Left ventricle myocardium superior (tissue), 1 donor: ENCODE measurements at places on chromosomes 2 and 18. TPM values are rescaled to one million over a fixed set of nuclear protein-coding genes. Genes with fewer than 3 reads are reported as not detected.
A peak's percentile ranks its signal among the peaks of the same experiment; 100 is the strongest.

GRCh38 chr2:12057436-12058166 is 311.2 kb downstream of the LPIN1 start:
- peak; percentile 35 for DNase-seq

- no peak for DNase-seq
These were observed 606.3 kb downstream of the METTL4 start for GRCh38 chr18:1965016-1965415.

- DNase-seq, result no peak
These were observed 354.9 kb downstream of the OSR1 start for GRCh38 chr2:19003554-19003953.

DNA sequence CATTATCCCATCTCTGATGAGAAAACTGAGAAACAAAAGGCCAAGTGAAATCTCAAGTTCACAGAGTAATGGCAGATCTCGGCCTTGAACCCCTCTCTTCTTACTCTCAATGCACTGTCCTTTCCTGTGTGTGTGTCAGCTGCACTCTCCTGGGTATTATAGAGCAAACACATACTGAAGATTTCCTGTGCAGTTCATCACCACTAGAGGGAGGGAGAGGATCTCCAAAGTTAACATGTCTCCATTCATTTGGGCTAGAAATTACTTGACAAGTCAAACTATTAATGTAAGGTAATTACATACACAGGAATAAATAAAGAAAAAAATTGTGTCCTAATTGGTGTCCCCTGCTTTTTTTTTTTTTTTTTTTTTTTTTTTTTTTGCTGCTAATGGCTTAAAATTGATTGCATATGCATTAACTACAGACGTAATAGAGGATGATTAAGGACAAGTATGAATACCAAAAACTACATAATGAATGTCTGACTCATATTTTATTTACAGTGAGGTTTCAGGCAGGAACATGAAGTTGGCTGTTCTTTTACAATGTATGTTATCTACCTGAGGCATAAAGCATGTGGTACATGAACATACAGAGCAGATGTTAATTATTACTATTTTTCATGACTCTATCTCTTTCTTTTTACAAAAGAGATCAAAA is 269.2 kb downstream of the NYAP2 start:
- no peak for DNase-seq

DNA sequence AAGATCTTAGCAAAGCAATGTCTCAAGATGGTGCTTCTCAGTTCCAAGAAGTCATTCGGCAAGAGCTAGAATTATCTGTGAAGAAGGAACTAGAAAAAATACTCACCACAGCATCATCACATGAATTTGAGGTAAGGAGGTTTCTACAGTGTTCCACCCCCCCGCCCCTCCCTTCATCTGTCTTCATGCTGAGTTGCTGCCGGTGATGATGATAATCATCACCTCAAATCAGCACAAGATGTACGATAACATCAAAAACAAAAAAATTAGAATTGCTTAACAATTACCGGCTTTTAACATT is 14.6 kb downstream of the UGP2 start:
- DNase-seq, result no peak

Gene IL1R2
- 1.4 TPM for total RNA-seq

DNA sequence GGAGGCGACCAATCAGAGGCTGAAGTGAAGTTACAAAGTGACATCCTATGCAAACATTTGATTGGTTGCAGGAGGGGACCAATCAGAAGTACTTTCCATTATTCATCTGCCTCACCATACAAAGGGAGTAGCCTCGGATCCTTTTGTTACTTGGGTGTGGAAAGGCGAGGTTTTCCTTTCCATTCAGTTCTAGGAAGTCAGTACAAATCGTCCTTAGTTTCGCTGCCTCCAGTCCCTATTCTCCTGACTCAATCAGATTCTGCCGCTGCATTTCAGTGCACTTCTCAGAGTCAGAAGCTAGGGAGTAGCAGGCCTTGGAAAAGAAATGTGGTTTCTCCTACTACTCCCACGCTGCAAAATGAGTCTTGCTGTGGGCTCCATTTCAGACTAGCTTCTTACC is 149.4 kb downstream of the DTNA start:
- DNase-seq, result no peak

DNA sequence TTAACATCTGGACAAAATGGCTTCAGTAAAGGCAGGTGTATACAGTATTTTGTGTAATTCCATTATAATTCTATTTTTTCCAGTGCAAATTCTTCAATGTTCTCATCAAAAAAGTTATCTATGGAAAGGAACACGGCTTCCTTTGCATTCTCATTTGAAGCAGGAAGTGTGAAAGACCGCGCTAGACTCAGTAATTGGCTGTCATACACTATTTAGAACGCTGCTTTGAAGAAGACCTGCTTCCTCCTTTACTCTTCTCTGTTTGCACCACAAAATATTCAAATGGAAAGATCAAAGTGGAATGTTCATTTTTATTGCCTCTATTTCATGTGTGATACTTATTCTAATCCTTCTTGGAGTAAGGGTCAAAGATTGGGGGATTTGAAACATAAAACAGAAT is 883.7 kb downstream of the TSN start:
- no peak for DNase-seq

- no peak for DNase-seq
These were observed 133.0 kb downstream of the SLC8A1 start for GRCh38 chr2:40318921-40319320.

Gene CASP10
- 6.4 TPM for total RNA-seq

- no peak for DNase-seq
These were observed 39.5 kb upstream of the FOXI3 start for GRCh38 chr2:88492002-88492401.

Gene UGT1A10
- total RNA-seq, result not detected

Gene STEAP3
- total RNA-seq, result 11.8 TPM

DNA sequence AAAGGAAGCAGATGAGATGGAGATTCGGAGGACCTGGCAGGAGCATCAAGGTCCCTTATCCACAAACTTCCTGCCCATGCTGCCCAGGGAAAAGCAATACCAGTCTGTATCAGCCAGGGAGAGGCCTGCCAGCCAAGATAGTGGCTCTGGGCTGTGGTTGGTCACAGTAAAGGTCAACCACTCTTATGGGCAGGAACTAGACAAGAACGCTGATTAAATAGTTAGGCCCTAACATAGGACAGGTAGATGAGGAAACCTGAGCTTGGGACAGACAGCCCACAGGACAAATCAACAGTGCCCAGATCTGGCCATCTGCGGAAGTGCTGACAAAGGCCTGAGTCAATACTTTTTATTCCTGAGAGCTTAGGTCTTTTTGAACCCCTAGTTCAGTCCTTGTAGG is 10.7 kb downstream of the PSTPIP2 start:
- DNase-seq, result no peak

DNA sequence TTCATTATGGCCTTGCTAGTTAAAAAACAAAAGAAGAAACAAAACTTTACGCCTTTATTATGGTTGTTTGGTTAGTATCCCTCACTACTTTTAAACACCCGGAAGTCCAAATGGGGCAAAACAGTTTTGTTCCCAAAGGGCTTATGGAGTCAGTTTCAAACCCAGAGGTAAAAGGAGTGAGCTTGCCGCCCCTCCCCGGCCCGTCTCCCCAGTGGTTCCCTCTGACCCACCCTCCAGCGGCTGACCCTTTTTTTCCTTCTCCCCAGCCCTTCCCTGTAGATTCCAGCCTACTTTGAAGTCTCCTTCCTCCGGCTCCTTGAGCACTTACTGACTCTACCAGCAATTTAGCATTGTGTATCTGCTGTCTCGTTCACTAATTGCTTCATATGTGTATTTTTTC is 209.2 kb downstream of the ICOS start:
- no peak for DNase-seq

Gene CD207
- not detected for total RNA-seq

DNA sequence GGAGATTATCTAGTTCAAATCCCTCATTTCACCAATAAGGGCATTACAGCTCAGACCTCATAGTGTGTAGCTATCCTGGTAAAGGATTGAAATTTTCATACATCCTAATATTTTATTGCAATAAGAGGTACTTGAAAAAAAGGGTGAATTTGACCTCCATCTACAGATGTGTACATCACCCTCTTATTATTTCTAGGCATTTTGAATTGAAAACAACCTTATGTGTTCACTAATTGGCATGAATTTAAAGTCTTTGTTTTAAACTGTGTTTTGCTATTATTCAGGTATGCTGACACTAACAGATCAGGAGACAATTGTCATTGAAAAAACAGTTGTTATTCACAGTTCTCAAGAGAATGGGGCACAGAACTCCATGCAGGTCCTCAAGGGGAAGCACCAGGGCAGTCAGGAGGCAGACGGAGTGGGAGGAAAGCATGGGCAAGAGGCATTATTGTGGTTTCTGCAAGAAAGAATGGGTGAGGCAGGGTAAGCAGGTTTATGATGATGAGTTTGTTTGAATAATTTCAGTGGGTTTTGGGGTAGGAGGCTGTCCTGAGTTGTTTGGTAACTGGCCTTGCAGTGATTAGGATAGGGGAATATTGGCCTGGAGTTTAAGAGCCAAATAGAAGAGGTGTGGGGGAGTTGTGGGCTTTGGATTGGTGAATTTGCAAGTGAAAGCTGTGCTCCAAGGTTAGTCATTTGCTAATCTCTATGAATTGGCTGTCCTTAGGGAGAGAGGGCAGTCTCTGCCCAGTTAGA is 194.6 kb downstream of the GPD2 start:
- DNase-seq, result no peak

Gene KIF5C
- 0.52 TPM for total RNA-seq

Gene PTH2R
- not detected for total RNA-seq

DNA sequence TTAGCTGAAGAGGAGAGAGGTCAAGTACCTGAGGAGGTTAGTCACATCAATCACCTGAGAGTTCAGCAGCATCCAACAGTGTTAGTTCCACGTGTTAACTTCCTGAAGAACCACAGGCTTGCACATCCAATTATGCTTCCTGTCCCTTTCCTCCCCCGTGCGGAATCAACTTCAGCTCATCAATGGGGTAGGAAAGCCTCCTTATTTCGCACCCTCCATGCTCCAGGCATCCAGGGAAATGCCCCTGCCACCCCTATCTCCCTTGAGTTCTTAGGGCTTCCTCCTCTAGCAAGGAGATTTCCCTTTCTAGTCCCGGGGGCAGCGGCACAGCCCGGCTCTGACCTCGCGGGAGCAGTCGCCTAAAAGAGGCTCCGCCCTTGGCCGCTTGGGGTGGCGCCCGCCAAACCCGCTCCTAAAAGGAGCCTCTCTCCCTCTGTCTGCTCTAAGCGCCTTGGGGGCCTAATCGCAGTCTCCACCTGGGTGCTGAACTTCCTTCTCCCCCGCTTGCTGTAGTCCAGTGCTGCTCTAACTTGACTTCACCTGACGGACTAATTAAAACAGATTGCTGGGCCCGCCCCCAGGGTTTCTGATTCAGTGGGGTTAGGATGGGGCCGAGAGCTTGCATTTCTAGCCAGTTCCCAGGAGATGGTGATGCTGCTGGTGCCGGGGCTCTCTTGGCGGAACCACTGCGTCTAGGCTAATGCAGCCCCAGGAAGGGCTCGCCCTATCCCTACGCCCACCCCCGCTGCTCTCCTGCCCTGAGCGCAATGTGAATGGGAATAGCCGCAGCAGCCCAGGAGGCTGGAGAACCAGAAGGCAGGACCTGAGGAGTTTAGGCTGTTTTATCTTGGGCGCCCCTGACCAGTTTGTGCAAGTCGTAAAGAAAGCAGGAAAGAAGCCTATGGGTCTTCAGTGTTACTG is 3.4 kb upstream of the TET3 start:
- DNase-seq, result peak; percentile 68

Gene PLEKHB2
- 34.1 TPM for total RNA-seq

Gene DNAJC5G
- 2.1 TPM for total RNA-seq

DNA sequence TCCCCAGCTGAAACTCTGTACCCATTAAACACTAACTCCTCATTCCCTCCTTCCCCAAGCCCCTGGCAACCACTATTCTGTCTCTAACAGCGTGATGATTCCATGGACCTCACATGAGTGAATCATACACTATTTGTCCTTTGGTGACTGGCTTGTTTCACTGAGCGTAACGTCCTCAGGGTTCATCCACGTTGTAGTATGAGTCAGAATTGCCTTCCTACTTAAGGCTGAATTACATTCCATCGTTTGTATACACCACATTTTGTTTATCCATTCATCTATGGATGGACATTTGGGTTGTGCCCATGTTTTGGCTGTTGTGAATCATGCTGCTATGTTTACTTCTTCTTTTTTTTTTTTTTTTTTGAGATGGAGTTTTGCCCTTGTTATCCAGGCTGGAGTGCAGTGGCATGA is 19.6 kb upstream of the CABLES1 start:
- no peak for DNase-seq

Gene PID1
- total RNA-seq, result 8.0 TPM

Gene DSG1
- total RNA-seq, result 0.77 TPM

GRCh38 chr2:696463-696862 is 19.3 kb upstream of the TMEM18 start:
- no peak for DNase-seq

Gene TFCP2L1
- total RNA-seq, result 0.17 TPM

DNA sequence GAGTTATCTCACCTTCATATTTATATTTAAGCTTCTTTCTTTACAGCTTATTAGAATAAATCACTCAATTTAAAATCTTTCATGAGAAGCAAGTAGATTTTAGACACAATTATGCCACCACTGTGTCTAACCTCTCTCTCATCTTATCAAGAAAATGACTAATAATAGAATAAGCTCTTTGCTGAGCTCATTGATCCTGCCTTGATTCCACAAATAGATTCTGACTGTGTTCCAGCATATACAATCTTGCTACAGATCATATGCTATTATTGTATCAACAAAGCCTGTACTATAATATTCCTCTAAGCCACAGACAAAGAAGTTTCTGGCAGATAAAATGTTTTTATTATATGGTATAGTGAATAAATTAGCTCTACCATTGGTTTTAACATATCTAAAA is 168.7 kb upstream of the GULP1 start:
- DNase-seq, result no peak
